NT2/D1 (cell line): ENCODE measurements at places on chromosomes 16 and 17.

DNA sequence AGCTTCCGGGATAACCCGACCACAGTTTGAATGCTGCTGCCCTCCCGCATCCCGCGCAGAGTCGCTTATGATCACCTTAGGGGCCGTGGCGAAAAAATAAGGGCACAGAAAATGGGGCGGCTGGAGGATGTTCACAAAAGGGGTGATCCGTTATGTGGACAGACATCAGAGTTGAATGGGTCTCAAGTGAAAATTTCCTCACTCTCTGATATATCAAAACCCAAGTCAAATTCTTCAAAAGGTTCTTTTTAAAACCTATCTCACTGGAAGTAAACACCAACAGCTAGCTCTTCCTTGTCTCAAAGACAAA, 400 bp upstream of the CEP112 start:
- DNase-seq, result no peak

- peak; percentile 43 for DNase-seq
Observed at GRCh38 chr16:16868727-16869126, 489.8 kb downstream of the NPIPA7 start.

DNA sequence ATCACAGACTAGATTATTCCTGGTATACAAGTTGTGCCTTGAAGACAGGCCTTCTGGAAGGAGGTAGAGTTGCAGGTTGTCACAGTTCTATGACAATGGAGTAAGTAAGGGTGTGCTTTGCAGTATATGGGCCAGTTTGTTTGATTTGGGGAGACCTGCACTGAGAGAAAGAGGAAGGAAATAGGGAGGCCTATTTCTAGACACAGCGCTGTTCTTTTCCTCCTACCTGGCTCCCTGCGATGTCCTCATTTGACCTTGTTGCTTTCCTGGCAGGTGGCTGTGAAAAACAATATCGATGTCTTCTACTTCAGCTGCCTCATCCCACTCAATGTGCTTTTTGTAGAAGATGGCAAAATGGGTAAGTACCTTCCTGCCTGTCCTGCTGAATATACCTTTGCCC, 22.5 kb upstream of the RASL10B start:
- DNase-seq, result no peak

- no peak for DNase-seq
Observed at GRCh38 chr17:82330322-82331239, 3.0 kb downstream of the SECTM1 start.

DNA sequence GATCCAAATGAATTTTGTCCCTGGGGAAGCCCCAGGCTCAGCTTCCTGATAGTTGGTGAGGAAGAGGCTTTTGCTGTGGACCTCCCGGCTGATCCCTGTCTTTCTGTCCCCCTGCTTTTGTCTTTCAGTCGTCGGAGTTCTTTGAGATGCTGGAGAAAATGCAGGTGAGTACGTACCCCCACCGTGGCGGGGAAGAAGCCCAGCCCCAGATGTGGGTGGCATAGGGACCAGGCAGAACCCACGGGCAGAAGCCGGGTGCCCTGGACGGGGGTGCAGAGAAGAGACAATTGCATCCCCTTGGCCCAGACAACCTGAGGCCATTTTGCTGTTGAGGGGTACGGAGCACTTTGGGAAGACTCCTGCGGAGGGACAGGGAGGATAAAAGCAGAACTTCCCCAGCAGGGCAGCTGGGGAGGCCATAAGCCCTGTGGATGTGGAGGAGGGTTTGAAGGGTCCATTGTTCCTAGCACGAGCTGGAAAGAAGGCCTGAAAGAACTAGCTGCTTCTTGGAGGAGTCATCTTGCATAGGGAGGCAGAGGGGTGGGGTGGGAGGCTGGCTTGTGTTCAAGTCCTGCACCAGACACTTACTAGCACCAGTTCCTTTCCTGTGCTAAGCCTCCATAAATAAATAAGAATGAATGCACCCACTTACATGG, 105.6 kb downstream of the OR1D5 start:
- no peak for DNase-seq

DNA sequence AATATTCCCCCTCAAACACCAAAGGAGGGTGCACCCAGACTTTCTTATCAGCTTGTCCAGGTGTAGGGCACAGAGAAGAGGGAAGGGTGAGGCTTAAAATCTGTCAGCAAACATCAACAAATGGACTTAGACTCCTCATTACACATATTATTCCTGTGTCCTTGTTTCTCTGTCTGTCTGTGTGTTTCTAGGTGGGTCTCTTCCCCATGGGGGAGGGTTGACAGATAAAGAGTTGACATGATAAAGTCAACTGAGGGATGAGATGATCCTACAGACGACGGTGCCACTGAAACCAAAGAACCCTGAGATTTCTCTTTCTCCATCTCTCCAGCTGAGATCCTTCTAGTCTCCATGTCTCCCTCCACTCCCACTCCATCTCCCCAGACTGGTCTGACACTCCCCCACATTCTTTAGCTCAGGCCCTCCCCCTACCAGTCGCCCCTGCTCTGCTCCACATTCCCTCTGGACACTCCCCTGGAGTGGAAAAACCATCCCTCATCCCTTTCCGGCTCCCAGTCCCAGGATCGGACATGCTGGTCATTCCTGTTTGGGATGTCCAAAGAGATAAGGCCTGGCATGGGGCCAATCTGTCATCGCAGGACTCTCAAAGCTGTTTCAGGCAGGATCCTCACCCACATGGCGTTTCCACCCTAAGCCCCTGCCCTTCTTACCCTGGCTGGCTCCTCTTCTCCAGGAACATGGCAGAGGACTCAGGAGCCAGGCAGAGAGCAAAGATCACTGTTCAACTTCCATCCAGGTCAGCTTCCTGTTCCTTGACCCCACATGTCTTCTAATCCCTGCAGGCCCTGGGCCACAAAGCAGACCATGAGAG, 2.9 kb upstream of the ITGA3 start:
- no peak for DNase-seq

DNA sequence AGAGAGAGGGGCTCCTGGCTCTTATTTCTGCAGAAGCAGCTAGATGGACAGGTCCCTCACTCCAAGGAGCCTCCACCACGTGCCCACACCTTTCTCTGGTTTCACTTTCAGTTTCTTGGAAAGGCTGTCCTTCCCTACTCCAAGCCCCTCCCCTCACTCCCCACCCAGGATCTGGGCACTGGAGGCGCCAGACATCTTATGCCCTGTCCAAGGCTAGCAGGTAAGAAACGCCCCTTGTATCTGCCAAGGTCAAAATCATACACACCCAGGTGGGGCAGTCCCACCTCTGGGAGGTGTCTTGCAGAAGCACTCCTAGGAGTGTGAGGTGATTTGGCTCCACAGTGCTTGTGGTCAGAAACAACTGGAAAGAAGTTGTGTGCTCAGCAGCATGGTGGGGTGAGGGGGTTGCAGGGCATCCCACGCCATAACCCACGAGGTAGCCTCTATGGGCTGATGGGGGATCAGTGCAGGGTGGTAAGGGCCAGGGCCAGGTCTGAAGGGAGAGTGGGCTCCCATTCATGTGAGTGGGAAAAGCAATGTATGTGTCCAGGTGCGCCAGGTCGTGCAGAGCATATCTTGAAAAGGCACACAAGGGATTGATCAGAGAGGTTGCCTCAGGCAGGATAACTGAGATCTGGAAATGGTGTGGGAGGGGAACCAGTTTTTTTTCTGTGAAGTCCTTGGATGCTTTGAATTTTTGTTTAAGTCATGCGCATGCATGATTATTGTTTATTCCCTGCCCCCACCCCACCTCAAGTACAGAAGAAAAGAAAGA, 31.8 kb upstream of the PRM1 start:
- DNase-seq, result peak; percentile 54

GRCh38 chr17:48131216-48131824, 23.8 kb downstream of the SNX11 start:
- peak; percentile 78 for DNase-seq
